ENCODE measurements at places on chromosomes 1 and 21. TPM values are rescaled to one million over a fixed set of nuclear protein-coding genes. Genes with fewer than 3 reads are reported as not detected.

The ABCB10 gene
- 11.9 TPM for total RNA-seq

The RIPPLY3 gene
- total RNA-seq, result 2.0 TPM

The UBXN10 gene
- 0.44 TPM for total RNA-seq

The FMO2 gene
- not detected for total RNA-seq

The S100A11 gene
- 120 TPM for total RNA-seq

The CFAP107 gene
- total RNA-seq, result not detected

The NUF2 gene
- 24.1 TPM for total RNA-seq

The BMP8A gene
- 0.63 TPM for total RNA-seq

The BSND gene
- total RNA-seq, result 0.43 TPM

The SORT1 gene
- 69.6 TPM for total RNA-seq

The MSH4 gene
- 0.22 TPM for total RNA-seq

The PAFAH2 gene
- total RNA-seq, result 7.6 TPM

The RPTN gene
- total RNA-seq, result not detected

Measured in H1 (cell line).